ENCODE measurements at places on chromosomes 11 and 22.

GRCh38 chr22:29331658-29332300 lies 16.3 kb upstream of the RASL10A start:
- DNase-seq: no peak

DNA sequence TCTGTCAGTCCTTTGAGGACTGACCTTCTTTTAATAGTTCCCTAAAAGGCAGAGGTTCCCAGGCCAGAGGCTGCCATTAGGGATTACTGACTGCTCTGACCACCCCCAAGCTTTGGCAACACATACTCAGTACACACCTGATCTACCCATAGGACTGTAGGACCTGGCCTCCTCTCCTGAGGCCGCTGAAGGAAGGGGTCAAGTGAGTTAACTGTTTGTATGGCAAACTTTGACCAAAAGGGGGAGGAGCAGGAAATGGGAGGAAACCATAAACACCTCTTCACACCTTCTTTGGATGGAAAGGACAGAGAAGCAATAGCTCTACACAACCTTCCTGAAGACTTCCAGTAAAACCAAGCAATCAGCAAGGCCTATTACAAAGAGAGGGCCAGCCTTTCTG lies 104.0 kb downstream of the APOL5 start:
- DNase-seq: no peak

DNA sequence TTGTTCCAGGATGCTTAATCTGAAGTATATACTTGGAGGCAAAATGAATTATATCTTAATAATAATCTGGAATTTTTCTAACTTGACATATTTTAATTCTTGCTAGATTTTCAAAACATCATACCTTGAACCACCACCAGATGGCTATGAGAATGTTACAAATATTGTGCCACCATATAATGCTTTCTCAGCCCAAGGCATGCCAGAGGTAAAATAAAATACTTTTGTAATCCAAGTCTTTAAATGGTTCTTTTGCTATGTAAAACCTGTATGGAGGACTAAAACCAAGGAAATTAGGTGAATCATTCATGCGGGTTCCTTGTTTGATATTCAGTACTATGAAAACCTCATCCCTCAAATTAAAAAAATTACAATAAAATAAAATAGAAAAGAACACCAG lies 14.4 kb downstream of the NAALAD2 start:
- DNase-seq: no peak

GRCh38 chr11:37394236-37394870 lies 796.3 kb upstream of the RAG2 start:
- no peak for DNase-seq

DNA sequence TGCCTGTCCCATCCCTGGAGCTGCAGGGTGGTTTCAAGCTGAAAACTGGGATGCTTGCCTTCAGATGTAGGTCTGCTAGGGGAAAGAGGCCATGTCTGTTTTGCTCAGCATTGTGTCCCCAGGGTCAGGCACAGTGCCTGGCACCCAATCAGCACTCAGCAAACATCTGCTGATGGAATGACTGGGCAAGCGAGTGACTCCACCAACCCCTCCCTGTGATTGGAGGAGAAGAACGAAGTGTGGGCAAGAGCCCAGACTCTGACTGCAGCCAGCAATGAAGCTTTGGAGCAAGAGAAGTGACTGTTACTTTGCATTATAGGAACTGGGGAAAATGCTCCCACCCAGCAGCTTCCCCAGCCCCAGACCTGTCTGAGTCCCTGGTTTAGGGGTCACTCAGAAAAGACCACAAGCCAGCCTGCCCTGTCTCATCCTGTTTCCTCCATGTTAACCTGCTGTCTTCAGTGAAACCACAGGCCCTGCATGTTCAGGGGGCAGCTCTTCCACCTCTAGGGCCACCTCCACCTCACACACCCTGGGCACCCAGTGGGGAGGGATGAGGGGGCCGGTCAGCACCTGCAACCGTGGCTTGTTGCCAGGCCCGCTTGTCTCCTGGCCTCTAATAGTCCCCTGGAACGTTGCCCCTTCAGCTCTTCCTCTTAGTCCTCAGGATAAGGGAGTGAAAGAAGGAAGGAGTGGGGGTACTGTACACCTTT lies 147.4 kb downstream of the TRIM29 start:
- no peak for DNase-seq

- no peak for DNase-seq
These were observed 27.6 kb downstream of the PLA2G6 start for GRCh38 chr22:38153821-38154562.

All from LoVo (cell line).